ENCODE measurements at places on chromosomes 4 and X.

DNA sequence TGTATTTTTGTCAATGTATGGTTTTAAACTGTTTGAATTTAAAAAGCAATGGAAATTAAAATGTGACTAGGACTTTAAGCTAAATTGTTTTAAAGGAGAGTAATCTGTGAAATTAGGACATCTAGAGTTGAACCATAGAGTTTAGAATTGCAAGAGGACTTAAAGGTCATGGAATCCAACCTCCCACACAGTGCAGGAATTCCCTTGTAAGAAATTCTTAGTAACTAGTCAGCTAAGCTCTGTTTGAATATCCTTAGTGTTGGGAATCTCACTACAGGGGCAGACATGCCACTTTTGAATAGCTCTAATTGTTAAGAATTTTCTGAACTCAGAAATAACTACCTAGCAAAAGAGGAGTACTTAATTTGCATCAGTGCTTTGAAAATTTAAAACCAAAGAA, 292.9 kb downstream of the IL1RAPL1 start:
- DNase-seq, result no peak

DNA sequence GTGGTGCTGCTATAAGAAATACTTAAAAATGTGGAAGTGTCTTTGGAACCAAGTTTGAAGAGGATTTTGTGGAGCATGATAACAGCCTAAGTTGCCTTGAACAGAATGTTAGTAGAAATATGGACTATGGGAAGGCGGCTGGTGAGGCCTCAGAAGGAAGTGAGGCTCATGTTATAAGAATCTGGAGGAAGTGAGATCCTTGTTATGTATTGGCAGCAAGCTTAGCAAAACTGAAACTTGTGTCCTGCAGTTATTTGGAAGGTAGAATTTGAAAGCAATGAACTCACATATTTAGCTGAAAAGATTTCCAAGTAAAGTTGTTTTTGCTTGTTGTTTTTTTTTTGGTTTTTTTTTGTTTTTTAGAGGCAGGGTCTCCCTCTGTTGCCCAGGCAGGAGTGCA, 13.6 kb upstream of the MED14 start:
- DNase-seq, result no peak

- DNase-seq, result no peak
These were observed 3.0 kb upstream of the ZFP92 start for GRCh38 chrX:153408221-153408721.

GRCh38 chr4:41323179-41323578, 66.5 kb downstream of the UCHL1 start:
- no peak for DNase-seq

GRCh38 chrX:71578253-71579135, at the start of gene GCNA:
Gene GCNA (plus strand): TSS chrX:71578437. CDS start chrX:71580822, 2,385 bp downstream.
- DNase-seq, result no peak

- no peak for DNase-seq
These were observed 220.9 kb downstream of the DTHD1 start for GRCh38 chr4:36502350-36502749.

- DNase-seq, result peak; percentile 45
These were observed at the start of gene MID1 for GRCh38 chrX:10620121-10620699. Gene MID1 (minus strand): TSS chrX:10620585. CDS start chrX:10567547, 53,038 bp downstream.
